ENCODE measurements at places on chromosomes 2 and 18. TPM values are rescaled to one million over a fixed set of nuclear protein-coding genes. Genes with fewer than 3 reads are reported as not detected.

The RAX gene
- total RNA-seq, result not detected

GRCh38 chr2:226098861-226099745 lies 699.6 kb downstream of the NYAP2 start:
- H3K27me3 ChIP-seq, result no peaks in the 10 kb centered on the region
- H3K36me3 ChIP-seq, result no peaks in the 10 kb centered on the region
- DNase-seq, result no peak
- H3K4me3 ChIP-seq, result no peak overlapping the region
- no peaks in the 10 kb centered on the region for H3K4me1 ChIP-seq
- H3K27ac ChIP-seq, result no peak overlapping the region

- no peak overlapping the region for H3K4me3 ChIP-seq
- peaks cover 30% of the 10 kb centered on the region for H3K4me1 ChIP-seq
- no peaks in the 10 kb centered on the region for H3K36me3 ChIP-seq
- no peak for DNase-seq
- H3K27ac ChIP-seq, result no peak overlapping the region
These were observed 19.9 kb upstream of the IL1RL1 start for GRCh38 chr2:102291319-102292075.

The LOXHD1 gene
- total RNA-seq, result 0.05 TPM

The STPG4 gene
- not detected for total RNA-seq

- no peaks in the 10 kb centered on the region for H3K36me3 ChIP-seq
- H3K4me3 ChIP-seq, result no peak overlapping the region
- no peak for DNase-seq
- H3K27me3 ChIP-seq, result no peaks in the 10 kb centered on the region
- no peak overlapping the region for H3K27ac ChIP-seq
- H3K4me1 ChIP-seq, result no peaks in the 10 kb centered on the region
These were observed 60.6 kb upstream of the ACTR3 start for GRCh38 chr2:113829270-113829669.

The RPE gene
- 48.0 TPM for total RNA-seq

The ARMC9 gene
- 3.0 TPM for total RNA-seq

The EPC2 gene
- 16.9 TPM for total RNA-seq

- no peak overlapping the region for H3K4me3 ChIP-seq
- no peak overlapping the region for H3K27ac ChIP-seq
- peaks cover 21% of the 10 kb centered on the region for H3K36me3 ChIP-seq
- H3K4me1 ChIP-seq, result peaks cover under 1% of the 10 kb centered on the region
These were observed 24.4 kb downstream of the EIF4E2 start for GRCh38 chr2:232574674-232575403.

DNA sequence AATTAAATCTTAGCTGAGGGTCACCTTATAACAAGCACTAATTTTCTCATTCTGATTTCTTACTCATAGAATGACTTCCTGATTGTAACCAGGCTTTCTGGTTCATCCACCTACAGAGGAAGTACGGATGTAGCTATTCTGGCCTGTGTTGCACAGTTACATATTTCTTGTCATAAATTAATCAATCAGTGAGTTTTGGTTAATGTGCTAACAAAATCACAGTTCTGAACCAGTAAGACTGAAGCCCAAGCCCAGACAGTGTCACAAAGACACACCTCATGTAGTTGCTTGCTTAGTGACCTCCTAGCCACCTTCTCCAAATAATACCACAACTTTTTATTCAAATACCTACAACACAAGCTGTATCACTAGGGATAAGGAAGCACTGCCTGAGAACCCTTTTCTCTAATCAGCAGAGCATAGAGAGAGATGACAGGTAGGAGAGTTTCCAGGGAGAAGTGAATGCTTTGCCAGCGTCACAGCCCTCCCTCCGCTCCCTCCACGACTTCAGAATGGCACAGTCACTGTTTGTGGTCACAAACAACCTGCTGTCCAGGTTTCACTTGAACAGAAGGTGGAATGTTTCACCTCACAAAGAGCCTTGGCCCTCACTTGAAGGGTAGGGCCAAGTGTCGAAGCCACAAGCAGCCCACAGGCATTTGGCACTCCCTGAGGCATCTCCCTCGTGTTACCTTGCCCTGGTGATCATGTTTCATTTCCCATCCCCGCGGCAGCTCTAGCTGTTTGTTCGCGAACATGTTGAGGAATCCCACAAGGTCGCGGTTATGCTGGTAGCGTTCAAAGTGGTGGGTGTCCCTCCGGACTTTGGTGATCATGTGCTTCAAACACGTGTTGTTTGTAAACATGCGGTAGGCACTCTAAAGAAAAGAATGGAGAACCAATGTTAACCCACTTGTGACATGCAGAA lies 120.8 kb upstream of the STK17B start:
- peak overlapping the region; percentile 10 for H3K4me3 ChIP-seq
- H3K36me3 ChIP-seq, result no peaks in the 10 kb centered on the region
- no peaks in the 10 kb centered on the region for H3K27me3 ChIP-seq
- peaks cover 49% of the 10 kb centered on the region for H3K4me1 ChIP-seq
- no peak overlapping the region for H3K27ac ChIP-seq
- DNase-seq, result no peak

The SERPINB4 gene
- total RNA-seq, result not detected

DNA sequence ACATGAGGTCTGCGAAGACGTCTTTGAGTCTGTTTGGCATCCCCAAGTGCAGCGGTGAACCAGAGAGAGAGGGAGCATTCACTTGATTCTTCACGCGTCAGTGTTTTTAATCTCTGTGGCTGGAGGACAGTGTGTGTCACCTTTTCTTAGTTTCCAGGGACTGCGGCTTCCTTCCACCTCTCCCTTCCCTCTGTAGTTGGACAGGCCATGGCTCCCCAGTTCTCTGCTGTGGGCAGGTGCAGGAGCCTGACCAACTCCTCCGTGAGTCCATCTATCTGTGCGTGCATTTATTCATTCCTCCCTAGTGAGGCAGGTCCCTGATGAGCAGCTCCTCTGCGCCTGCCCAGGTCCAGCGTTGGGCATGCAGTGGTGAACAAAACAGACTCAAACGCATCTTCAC lies 42.9 kb downstream of the AGAP1 start:
- H3K36me3 ChIP-seq, result no peaks in the 10 kb centered on the region
- H3K27ac ChIP-seq, result no peak overlapping the region

DNA sequence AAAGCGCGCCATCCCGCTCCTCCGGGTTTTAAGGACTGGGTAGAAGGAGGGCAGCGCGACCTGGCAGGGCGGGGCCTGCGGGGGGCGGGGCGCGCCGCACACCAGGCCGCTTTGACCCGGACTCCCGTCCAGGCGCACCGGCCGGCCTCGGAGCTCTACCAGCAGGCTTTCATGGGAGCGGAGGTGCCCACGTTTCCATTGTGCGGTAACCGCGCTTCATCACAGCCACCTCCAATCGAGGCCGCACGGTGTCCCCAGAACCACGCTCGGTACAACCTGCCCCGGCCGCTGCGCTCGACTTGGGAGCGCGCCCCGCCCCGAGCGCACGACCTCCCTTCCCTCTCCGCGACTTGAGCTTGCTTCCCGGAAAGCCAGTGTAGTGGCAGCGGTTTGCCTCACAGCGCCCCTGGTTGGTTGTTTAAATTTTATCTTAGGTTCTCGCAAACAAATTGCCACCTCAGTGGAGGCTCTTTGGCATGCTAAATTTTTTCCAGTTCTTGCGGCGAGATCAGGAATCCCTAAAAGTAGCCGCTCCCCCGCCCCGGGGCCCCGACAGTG lies 280 bp upstream of the CYP1B1 start:
- H3K36me3 ChIP-seq, result peaks cover 6% of the 10 kb centered on the region
- peaks cover 17% of the 10 kb centered on the region for H3K4me1 ChIP-seq
- peak overlapping the region; percentile 76 for H3K27ac ChIP-seq
- peaks cover 60% of the 10 kb centered on the region for H3K27me3 ChIP-seq
- H3K4me3 ChIP-seq, result peak overlapping the region; percentile 70

The PRSS56 gene
- not detected for total RNA-seq

GRCh38 chr18:39453882-39454281 lies 1888.3 kb upstream of the CELF4 start:
- H3K27me3 ChIP-seq, result no peaks in the 10 kb centered on the region
- H3K4me3 ChIP-seq, result no peak overlapping the region
- H3K36me3 ChIP-seq, result no peaks in the 10 kb centered on the region
- no peak overlapping the region for H3K27ac ChIP-seq
- DNase-seq, result no peak

DNA sequence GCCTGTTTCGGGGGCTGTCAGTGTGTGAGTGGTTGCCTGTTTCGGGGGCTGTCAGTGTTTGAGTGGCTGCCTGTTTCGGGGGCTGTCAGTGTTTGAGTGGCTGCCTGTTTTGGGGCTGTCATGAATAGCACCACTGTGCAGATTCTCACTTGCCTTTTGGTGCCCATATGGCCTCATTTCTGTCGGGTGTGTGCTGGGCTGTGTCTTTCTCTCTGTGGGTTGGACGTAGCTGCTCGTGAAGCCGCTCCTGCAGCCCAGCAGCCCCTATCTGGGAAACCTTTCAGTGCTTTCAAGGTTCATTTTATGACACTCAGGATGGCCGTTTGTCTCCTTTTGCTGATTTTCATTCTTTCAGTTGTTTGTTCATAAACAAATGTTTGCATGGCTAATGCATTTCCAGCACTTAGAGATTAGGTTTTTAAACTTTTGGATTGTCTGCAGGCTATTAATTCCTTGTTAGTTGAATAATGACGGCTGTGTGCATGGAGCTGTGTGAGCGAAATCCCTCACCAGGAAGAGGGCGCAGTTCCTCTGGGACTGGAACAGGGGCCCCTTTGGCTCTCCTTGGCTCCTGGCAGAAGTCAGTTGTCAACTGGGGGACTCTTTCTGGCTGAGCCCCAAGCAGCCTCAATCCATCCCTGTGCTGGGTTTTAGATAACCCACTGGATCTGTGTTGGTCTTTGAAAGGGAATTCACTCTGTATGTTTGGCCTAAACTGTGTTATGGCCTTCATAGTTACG lies 10.8 kb downstream of the AGAP1 start:
- H3K27ac ChIP-seq, result no peak overlapping the region
- no peak for DNase-seq
- no peak overlapping the region for H3K4me3 ChIP-seq
- H3K27me3 ChIP-seq, result peaks cover 49% of the 10 kb centered on the region
- H3K4me1 ChIP-seq, result peaks cover 12% of the 10 kb centered on the region

GRCh38 chr2:139360654-139361053 lies 580.5 kb upstream of the NXPH2 start:
- DNase-seq, result no peak
- H3K4me3 ChIP-seq, result no peak overlapping the region
- no peaks in the 10 kb centered on the region for H3K27me3 ChIP-seq
- no peaks in the 10 kb centered on the region for H3K36me3 ChIP-seq
- no peaks in the 10 kb centered on the region for H3K4me1 ChIP-seq
- no peak overlapping the region for H3K27ac ChIP-seq

DNA sequence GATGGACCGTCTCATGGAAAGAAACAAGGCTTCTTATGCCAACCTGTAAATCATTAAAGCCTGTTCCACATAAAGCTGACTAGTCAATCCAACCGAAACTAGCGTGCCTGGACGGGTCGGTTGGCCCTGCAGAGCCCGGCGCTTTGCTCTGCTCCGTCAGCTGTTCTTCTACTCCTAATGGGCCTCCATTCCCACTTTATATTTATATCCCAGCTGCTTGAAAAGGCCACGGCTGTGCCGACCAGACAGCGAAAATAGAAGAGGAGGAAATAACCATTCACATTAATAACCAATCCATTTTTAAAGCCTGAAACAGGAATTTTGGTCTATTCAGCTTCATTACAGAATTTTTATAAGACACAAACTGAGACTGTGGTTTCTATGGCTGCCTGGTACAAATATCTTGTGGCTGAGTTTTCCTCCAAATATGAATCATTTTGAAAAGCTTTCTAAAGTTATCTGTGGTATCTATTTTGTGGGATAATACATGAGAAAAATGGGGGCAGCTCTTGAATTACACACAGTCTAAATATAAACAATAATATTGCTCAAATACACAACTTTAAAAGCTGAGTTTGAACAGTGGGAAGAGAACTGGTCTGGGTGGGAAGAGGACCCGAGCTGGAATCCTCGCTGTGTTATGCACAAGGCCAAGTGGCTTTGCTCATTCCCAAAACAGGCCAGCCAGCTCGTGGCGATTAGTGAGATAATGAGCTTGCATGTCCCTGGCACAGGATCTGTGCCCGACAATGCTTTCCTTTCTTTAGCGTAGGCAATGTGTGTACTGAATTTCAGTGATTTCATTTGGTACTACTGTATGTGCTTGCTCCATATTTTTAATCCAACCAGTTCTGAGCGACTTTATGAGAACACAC lies 10.5 kb upstream of the FAM124B start:
- H3K4me1 ChIP-seq, result no peaks in the 10 kb centered on the region
- peaks cover 6% of the 10 kb centered on the region for H3K27me3 ChIP-seq
- no peaks in the 10 kb centered on the region for H3K36me3 ChIP-seq

DNA sequence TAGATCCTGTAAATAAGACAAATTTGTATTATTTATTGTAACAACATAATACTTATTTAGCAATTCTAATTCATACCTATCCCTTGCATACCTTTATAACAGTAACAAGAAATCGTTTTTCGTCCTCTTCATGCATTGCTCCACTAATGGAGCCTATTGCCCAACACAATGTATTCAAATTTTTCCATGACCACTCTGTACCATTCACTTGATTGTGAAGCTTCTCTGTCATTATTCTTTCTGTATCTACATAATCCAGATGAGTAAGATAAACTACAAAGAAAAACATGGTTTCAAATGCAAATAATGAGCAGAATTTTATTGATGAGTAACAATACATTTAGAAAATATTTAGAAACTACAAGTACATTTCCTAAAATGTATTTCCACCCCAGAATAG lies 21.6 kb upstream of the USP34 start:
- H3K4me3 ChIP-seq, result no peak overlapping the region
- no peak for DNase-seq
- H3K4me1 ChIP-seq, result peaks cover 20% of the 10 kb centered on the region
- H3K27me3 ChIP-seq, result no peaks in the 10 kb centered on the region
- H3K36me3 ChIP-seq, result peaks cover 50% of the 10 kb centered on the region

The HPCAL1 gene
- total RNA-seq, result 82.6 TPM

The SLC35F5 gene
- 24.3 TPM for total RNA-seq

GRCh38 chr18:58761241-58761969 lies 90.1 kb downstream of the MALT1 start:
- no peaks in the 10 kb centered on the region for H3K36me3 ChIP-seq
- H3K4me3 ChIP-seq, result no peak overlapping the region
- peaks cover 18% of the 10 kb centered on the region for H3K4me1 ChIP-seq
- peaks cover 13% of the 10 kb centered on the region for H3K27me3 ChIP-seq

DNA sequence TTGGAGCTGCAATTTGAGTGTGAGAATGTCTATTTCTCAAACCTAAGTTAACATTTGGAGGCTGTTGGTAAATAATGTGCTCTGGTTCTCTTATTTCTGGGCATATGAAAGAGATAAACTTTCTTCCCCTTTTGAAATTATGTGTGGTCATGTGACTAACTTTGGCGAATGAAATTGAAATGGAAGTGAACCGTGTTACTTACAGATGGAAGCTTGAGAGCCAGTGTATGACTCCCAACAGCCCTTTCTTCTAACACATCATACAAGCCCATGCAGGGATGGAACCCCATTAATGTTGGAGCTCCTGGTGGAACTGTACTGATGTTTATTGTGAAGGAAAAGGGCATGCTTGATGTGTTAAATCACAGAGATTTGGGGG lies 725.8 kb downstream of the TSN start:
- no peak overlapping the region for H3K27ac ChIP-seq
- H3K27me3 ChIP-seq, result no peaks in the 10 kb centered on the region
- H3K36me3 ChIP-seq, result no peaks in the 10 kb centered on the region
- H3K4me3 ChIP-seq, result no peak overlapping the region
- H3K4me1 ChIP-seq, result no peaks in the 10 kb centered on the region

- H3K36me3 ChIP-seq, result peaks cover 15% of the 10 kb centered on the region
- peak overlapping the region; percentile 94 for H3K4me3 ChIP-seq
- peaks cover 2% of the 10 kb centered on the region for H3K27me3 ChIP-seq
These were observed 1.5 kb upstream of the NR4A2 start for GRCh38 chr2:156333951-156334495.

The PMAIP1 gene
- 104 TPM for total RNA-seq

GRCh38 chr2:121736140-121736461 lies 574 bp downstream of the NIFK start:
- peak overlapping the region; percentile 89 for H3K27ac ChIP-seq
- peak overlapping the region; percentile 98 for H3K4me3 ChIP-seq
- no peak for DNase-seq
- H3K36me3 ChIP-seq, result peaks cover 46% of the 10 kb centered on the region
- no peaks in the 10 kb centered on the region for H3K27me3 ChIP-seq

The CTNNA2 gene
- not detected for total RNA-seq
